Activated naive CD4-positive, alpha-beta T cell treated with anti-CD3 and anti-CD28 coated beads, Interleukin-2, amount 10 ng/mL, durations not matched to agents 7 days and 5 days (primary cell): ENCODE measurements at places on chromosomes 4 and X.

- DNase-seq, result no peak
Observed at GRCh38 chrX:70336767-70337166, 46.9 kb downstream of the KIF4A start.

DNA sequence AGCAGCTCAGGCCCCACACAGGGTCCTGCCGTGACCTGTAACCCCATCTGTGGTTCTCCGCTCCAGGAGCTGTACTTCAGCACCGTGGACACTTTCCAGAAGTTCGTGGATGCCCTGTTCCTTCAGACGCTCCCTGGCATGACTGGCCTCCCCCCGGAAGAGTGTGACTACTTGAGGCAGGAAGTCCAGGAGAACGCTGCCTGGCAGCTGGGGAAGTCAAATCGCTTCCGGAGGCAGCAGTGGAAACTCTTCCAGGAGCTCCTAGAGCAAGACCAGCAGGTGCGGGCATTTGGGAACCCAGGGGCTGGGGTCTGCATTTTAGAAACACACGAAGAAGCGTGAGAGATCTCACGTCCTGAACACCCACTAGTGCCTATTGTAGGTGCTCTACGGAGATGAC, 72.5 kb downstream of the EVC start:
- DNase-seq, result no peak

GRCh38 chrX:12269484-12269883, 131.2 kb downstream of the FRMPD4 start:
- no peak for DNase-seq

GRCh38 chr4:161655148-161655547, 508.7 kb downstream of the FSTL5 start:
- no peak for DNase-seq

DNA sequence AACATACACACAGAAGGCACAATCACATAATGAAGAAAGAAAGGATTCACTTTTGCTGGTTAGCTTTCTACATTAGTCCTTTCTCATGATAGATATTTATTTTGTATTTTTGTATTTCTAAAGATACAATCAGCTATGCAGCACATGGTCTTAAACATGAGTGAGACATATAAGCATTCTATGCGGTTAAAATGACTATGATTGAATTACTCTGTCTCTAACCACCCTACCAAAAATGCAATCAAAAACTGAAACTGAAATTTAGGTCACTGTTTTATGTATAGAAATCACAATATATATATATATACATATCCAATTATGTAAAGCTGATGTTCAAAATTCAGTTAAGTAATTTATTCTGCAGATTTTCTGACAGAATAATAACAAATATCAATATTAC, 21.9 kb downstream of the CXXC4 start:
- no peak for DNase-seq

DNA sequence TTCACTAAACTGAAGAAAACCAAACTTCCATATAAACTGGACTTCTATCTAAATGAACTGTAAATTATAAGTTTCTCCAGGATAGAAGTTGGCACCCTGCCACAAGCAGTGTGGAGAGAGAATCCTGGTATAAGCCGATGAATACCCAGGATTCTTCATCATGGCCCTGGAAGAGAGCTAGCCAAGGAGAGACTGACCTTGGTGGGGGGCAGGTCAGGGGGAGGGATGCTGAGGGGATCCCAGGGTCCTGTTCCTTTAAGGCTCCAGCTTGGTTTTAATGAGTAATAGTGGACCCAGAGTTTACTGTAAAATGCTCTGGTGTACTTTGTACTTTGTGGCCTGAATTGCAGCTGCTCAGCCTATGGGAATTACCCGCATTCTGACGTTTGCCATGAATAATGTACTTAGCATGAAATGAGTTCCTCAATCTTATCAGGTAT, 16.9 kb downstream of the RASSF6 start:
- DNase-seq, result no peak

DNA sequence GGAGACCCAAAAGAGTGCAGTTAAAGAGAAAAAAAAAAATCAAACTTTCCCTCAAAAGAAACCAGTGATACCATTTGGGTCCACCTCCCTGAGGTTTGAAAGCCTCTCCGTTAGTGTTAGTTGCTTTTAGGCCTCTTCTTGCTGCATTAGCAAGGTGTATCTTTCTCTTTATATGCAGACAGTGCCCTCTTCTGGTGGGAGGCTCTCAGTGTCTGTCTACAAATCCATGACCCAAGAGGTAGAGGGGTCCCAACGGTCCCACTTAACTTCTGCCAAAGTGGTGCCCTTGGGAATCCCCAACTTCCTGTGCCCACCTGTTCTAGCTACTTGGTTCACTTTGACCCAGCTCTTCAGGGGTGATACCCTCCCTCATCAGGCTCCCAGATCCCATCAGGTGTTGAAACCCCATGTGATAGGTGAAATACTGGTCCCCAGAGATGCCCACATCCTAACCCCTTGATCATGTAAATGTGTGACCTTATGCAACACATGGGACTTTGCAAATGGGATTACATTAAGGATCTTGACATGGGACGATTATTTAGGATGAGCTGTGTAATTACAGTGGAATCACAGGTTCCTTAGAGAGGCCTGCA, 63.7 kb upstream of the CD99 start:
- peak; percentile 72 for DNase-seq

DNA sequence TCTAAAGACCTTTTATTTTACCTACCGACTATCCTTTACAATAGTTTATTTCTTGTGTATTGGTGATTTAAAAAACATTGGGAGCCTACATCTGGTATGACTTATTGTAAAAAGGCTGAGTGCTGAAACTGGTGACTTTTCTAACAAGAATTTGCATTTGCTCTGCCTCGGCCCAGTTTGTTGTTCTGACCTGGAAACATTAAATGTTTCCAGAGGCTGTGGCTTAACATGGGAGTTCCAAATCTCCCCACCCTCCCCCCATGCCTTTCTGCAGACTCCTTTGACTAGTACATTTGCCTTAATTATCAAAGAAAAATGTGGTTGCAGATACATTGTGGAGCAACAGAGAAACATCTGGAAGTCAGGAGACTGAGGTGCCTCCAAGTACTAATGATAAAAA, 39.8 kb downstream of the SPCS3 start:
- no peak for DNase-seq

GRCh38 chrX:13272426-13272825, 47.4 kb downstream of the ATXN3L start:
- no peak for DNase-seq

- DNase-seq, result no peak
Observed at GRCh38 chrX:110051559-110051958, 48.6 kb downstream of the TMEM164 start.

GRCh38 chrX:16433021-16433420, 216.9 kb upstream of the S100G start:
- peak; percentile 44 for DNase-seq

GRCh38 chrX:1500701-1501624, 36.0 kb downstream of the P2RY8 start:
- peak; percentile 66 for DNase-seq

DNA sequence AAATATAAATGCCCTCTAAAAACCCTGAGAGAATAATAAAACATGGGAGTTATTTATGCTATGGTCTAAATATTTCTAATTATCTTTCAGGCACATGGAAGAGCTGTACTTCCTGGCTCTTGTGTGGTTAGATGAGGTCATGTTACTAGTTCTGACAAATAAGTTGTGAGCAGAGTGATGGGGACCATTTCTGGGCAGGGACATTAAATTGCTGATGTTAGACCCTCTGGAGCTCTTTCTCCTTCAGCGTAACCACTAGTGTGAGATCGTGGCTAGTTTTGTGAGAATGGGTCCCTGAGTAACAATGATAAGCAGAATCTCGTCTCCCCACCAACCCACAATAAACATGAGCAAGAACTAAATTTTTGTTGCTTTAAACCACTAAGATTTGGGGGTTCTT, 108.0 kb downstream of the MAML3 start:
- no peak for DNase-seq

DNA sequence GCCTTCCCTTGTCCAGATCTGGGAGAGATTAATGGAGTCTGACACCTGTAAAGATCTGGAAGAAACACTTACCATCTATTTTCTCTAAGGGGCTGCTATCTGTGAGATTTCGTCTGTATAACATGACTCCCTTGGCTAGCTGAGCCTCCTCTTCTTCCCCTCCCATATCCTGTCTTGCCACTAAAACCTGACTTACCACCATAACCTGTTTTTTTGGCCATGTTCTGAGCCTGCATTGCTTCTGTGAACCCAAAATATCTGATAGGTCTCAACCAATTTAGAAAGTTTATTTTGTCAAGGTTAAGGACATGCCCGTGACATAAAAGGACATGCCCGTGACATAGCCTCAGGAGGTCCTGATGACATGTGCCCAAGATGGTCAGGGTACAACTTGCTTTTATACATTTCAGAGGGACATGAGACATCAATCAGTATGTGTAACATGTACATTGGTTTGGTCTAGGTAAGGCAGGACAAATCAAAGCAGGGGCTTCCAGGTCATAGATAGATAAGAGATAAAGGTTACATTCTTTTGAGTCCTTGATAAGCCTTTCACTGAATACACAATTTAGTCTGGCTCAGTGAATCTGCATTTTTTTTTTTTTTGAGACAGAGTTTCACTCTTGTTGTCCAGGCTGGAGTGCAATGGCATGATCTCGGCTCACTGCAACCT, 11.4 kb downstream of the MGST2 start:
- DNase-seq, result no peak

DNA sequence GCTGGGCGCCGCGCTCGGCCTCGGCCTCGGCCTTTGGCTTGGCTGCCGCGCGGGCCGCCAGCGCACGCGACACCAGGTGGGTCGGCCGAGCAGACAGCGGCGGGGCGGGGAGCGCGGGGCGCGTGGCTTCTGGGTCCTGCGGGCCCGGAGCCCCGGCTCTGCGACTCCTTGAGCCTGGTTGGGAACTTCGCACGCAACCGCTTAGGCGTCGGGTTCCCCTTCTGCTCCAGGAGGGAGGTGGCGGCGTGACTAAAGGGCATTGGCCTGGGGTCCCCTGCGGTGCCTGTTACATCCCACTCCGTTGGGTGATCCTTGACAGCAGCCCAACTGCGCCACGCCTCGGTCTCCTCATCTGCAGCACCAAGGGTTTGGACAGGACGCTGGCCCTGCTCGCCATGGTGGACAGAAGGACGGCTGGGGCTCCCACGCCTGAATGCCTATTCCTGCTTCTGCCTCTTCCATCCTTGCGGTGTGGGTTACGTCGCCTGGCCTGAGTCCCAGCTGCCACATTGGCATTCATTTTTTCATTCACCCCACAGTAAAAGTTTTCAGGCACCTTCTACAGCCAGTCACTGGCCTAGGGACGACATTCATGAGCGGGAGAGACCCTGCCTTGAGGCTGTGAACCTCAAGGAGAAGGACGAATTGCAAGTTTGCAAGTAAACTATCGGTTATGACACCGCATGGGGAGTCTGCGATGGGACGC, 631 bp downstream of the EVC start:
- no peak for DNase-seq

DNA sequence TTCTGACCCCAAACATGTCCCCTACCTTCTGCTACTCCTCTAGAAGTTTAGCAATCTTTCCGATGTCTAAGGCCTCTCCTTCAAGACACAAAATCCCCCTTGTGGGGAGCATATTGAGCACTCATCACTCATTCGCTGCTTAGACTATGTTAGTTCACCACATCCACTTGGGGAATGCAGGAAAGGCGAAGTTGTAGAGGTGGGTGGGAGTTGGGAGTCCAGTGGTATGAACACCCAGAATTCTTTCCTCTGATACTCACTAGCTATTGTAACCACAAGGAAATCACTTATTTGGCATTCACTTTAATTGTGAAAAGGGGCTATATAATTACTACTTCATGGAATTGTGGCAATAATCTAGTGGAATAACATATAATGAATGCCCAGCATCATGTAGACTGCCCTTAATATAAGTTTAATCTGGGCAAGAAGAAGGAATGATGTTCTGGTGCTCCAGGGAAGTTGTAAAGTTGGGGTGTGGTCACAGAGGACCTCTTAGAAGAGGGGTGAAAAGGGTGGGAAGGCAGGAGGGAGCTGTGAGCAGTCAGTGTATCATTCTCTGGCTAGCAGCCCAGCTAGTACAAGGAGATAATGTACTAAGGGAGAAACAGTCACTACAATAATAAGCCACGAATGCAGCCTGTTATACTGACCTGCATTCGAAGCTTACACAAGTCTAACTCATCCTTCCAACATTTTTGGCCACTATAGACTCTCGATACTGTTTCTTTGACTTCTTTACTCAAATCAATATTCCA, 468.2 kb upstream of the DIPK2B start:
- DNase-seq, result no peak

- DNase-seq, result no peak
Observed at GRCh38 chrX:23840674-23841073, 57.7 kb downstream of the SAT1 start.

DNA sequence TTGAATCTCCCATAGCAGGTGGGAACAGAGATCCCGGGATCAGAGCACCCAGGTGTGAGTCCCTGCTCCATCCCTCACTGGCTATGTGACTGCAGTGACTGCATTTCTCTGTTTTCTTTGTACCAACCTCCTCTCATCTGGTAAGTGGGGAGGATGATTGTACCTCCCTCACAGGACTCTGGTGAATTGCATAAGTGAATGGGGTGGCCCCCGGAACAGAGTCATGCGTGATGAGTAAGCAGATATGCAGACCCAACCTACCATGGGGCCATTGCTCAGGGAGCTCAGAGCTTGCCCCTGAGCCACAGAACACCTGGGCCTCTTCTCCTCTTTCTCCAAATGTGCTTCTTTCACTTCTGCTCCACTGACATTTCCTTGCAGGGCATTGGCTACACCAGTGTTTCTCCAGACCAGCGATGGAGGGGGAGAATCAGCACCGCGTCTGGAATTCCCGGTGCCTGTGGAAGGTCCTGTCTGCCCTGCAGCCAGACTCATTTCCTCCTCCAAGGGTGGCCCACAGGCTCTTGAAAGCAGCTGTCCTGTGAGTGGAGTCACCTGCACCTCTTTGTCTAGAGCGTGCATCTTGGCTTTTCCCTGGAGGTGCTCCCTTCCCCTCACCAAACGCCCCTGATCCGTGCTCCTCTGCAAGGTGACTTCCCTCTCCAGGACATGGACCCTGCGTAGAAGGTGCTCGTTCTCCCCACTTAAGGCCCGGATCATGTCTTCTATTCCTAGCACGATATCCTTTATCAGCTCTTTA, 30.0 kb downstream of the C4orf50 start:
- DNase-seq, result no peak

- no peak for DNase-seq
Observed at GRCh38 chrX:110846071-110846470, 50.5 kb upstream of the CHRDL1 start.

- no peak for DNase-seq
Observed at GRCh38 chr4:22488106-22488505, 27.8 kb downstream of the ADGRA3 start.

- DNase-seq, result no peak
Observed at GRCh38 chr4:170400361-170400760, 310.6 kb upstream of the AADAT start.
